AG09309 (cell line): ENCODE measurements at places on chromosomes 3 and 15.

GRCh38 chr15:29103824-29104565 is 165.6 kb downstream of the NSMCE3 start:
- peak; percentile 7 for DNase-seq

DNA sequence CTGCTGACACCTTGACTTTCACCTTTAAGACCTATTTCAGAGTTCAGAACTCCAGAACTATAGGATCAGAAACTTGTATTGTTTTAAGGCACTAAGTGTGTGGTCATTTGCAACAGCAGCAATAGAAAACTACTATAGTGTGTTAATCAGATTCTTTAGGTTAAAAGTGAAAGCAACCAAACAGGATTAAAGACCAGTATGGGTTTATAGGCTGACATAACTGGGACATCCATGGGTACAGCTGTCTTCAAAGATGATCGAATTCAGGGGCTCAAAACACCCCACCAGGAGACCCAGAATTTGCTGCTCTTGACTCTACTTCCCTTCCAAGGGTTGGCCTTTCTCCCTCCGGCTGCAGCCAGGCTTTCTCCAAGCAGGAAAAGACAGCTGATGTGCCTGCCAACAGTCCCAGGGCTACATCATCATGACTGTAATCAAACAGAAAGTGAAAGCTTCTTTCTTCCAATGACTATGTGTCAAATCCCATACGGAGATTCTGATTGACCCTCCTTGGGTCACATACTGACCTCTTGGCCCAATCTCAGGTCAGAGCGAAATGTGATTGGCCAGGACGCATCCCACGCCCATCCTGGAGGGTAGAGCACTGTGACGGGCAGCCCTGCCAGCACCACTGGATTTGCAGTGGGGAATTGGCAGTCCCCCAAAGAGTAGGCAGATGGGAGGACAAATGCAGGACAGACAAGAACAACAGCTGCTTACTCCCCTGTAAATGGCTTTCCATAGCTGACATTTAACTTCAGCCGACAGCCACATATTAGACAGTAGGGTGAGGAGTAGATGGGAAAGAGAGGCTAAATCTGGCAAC is 51.4 kb upstream of the RNF7 start:
- peak; percentile 25 for DNase-seq

DNA sequence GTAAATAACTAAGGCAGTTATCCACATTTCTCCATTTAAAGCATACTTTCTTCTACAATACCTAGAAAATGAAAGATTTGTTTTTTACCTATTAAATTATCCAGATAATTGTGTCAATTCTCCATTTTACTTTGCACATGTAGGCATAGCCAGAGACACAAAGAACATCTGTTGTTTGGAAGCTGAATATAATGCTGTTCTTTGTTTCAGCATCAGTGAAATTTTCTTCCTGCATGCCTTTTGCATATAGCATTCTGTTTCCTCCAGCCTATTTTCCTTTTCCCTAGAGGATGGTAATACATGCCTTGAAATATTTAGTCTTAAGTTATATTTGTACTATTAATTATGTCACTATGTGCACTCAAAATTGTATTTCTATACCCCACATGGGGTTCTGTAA is 233.7 kb downstream of the CNTN6 start:
- no peak for DNase-seq

DNA sequence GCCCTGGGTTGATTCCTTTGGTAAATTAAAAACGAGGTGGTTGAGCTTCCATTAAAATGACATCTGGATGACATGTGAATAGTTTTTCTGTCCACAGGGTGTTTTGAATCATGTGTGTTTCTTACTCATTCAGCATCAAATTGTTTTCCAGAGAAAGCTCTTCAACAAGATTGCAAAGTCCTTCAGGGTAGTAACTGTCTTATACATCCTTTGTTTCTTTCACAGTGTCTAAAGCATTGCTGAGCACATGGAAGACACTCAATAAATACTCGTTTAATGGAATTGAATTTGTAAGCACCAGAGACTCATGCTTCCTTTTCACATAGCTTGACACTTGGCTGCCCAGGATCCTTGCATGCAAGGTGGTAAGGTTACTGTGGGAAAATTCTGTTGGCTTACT is 223.1 kb upstream of the CNTN6 start:
- DNase-seq, result no peak

DNA sequence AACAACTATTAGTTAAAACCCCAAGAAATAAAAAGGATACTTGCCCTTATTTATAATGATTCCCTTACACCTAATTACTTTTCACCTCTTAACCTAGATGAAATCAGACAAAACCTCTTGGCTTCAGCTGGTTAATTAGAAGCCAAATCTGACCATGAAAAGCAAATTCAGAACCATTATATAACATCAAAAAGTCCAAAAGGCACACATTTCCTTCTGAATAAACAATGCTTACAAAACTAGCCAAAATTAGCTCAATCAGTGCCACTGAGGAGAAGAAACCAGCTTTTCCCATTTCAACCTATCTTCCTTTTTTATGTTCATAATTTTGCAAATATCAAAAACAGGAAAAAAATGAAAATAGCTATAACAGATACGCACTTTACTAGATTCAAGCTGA is 3.2 kb downstream of the EHHADH start:
- DNase-seq, result no peak

DNA sequence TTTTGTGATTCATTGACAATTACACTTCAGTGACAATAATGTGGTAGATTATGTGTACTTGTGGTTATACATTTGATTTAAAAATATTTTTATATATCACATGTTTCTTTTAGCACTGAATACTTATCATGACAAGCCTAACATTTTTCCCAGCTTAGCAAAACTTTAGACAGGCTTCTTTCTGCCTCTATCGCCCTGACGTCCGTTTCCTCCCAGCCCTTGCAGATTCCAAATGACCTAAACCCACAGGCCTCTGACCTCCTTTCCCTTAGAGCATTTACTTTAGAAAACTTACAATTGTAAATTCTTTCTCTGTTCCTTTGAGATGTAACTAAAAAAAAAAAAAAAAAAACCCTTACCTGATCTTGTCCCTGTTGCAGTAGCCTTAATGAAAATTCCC is 326.1 kb downstream of the UNC13C start:
- no peak for DNase-seq
